ENCODE measurements at places on chromosomes 2 and 18. TPM values are rescaled to one million over a fixed set of nuclear protein-coding genes. Genes with fewer than 3 reads are reported as not detected.

CD8B2 gene
- total RNA-seq: 0.22 TPM

MROH2A gene
- not detected for total RNA-seq

REG3G gene
- total RNA-seq: 1.1 TPM

COL5A2 gene
- 24.6 TPM for total RNA-seq

SPDYA gene
- total RNA-seq: 0.42 TPM

GULP1 gene
- 11.8 TPM for total RNA-seq

GRCh38 chr18:68417826-68418225 is 297.1 kb downstream of the TMX3 start:
- no peaks in the 10 kb centered on the region for H3K36me3 ChIP-seq
- no peaks in the 10 kb centered on the region for H3K27me3 ChIP-seq
- no peak for DNase-seq
- no peaks in the 10 kb centered on the region for H3K4me1 ChIP-seq
- no peak overlapping the region for H3K27ac ChIP-seq

DNA sequence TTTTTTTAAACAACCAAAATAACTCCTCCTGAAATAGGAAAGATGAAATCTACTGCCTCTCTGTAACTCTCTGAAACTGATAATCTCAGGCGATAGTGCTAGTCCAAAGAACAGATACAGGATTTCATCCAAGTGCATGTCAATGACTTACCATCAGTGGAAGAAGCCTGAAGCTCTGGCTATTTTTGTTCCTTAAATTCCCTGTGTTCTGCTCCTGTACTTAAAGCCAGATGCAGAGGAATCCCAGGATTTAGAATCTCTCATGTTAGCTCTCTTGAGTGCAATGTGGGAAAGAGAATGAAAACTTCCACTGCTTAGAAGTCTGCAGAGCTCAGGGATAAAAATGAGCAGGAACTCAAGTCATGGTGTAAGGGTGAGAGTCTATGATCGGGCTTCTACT is 291.9 kb downstream of the TCF4 start:
- no peak overlapping the region for H3K4me3 ChIP-seq
- H3K27ac ChIP-seq: no peak overlapping the region
- no peak for DNase-seq
- no peaks in the 10 kb centered on the region for H3K36me3 ChIP-seq
- no peaks in the 10 kb centered on the region for H3K4me1 ChIP-seq

- no peak overlapping the region for H3K4me3 ChIP-seq
- peaks cover 9% of the 10 kb centered on the region for H3K4me1 ChIP-seq
These were observed 29.8 kb downstream of the BABAM2 start for GRCh38 chr2:27920148-27920885.

DNA sequence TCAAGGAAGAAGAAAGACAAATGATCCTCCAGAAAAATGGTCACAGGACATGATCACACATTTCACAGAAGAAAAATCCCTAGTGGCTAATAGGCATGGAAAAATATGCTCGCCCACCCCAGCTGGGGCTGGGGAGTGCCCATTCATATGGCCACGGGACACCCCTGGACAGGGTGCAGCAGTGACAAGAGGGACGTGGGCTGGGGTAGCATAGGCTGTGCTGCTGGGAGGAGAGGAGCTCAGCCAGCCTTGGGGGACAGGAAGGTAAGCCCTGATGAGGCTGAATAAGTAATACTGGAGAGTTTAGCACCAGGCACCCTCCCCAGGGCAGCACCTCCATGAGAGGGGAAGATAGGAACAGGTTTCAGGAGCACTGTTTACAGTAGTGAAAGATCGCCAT is 254.9 kb upstream of the HS6ST1 start:
- H3K27ac ChIP-seq: no peak overlapping the region
- no peak overlapping the region for H3K4me3 ChIP-seq
- no peaks in the 10 kb centered on the region for H3K27me3 ChIP-seq
- H3K4me1 ChIP-seq: no peaks in the 10 kb centered on the region
- no peak for DNase-seq

Measured in colonic mucosa (tissue), 4 donors.